ENCODE measurements at places on chromosomes 7 and 10.

DNA sequence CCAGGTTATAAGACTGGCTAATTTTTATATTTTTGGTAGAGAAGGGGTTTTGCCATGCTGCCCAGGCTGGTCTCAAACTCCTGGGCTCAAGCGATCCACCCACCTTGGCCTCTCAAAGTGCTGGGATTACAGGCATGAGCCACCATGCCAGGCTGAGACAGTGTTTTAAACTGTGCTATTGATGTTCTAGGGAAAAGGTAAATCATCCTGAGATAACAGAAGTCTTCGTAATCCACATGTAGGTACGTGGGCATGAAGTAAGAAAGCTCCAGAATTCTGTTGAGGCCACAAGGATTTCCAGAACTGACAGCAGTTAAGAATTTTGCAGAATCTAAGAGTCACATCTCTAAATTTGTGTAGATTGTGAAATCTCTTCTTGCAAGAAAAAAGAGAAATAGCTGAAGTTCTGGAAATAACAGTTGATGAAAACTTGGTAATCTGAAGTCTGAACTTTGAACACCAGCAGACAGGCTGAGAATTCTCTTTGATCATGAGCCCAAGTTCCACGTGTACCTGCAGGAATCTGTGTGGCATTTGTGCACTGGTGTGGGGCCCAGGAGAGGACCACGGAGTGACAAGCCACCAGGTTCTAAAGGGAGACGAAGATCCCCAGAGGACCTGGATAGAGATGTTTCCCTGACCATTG is 24.6 kb downstream of the C7orf33 start:
- DNase-seq: no peak

GRCh38 chr7:51182636-51183166 is 133.9 kb downstream of the COBL start:
- no peak for DNase-seq

DNA sequence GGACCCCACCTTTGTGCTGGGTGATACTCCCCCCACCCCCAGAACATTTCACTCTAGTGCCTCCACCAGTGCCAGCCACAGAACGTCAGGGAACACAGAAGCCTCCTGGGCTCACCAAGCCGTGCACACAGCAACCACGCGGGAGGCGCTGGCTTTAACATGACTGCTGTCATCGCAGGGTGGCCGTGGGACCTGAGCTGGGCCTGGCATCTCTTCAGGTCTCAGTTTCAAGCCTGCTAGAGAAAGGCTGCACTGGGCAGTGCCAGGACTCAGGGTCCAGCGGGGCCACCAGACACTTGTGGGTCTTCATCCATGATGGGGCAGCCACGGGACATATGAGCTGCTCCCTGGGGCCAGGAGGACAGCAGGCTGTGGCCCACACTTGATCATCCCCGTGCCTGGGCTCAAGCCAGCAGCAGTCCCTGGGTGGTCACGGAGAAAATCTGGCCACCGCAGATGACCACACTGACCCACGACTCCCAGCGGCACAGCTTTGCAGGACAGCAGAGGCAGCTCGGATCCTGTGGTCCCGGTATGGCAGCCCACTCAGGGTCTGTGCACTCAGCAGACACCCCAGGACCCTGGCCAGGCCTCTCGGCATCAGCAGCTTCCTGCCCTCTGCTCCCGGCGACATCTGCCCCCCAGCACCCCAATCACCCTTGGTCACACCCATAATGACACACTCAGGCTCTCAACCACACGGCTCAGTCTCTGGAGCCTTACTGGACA is 44.2 kb downstream of the CAMK2B start:
- DNase-seq: no peak

GRCh38 chr10:24625778-24626177 is 97.9 kb downstream of the ARHGAP21 start:
- DNase-seq: no peak

GRCh38 chr10:13560597-13560996 is 26.2 kb upstream of the PRPF18 start:
- DNase-seq: peak; percentile 80

DNA sequence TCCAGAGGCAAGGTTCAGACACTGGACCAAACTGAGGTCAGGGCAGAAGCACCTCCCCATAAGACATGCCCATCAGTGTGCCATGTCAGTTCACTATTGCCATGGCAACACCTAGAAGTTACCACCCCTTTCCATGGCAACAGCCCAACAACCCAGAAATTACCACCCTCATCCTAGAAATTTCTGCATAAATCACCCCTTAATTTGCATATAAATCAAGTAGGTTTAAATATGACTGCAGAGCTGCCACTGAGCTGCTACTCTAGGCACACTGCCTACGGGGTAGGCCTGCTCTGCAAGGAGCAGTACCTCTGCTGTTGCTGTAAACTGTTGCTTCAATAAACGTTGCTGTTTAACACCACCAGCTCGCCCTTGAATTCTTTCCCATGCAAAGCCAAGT is 12.7 kb downstream of the STEAP2 start:
- no peak for DNase-seq

DNA sequence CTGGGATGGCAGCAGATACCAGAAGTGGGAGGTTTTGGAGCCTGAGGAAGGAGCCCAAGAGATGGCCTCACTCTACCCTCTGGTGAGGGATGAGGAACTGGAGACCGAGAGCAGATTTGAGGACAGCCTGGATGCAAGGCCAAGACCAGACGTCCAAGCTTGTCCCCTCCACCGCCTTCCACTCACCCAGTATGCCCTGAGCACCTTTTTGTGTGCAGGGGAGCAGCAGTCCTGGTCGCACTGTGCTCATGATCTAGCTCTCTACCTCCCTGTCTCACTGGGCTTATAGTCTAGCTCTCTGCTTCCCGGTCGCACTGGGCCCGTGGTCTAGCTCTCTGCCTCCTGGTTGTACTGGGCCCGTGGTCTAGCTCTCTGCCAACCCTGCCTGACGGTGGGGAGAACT is 33.6 kb upstream of the CHST15 start:
- DNase-seq: no peak

DNA sequence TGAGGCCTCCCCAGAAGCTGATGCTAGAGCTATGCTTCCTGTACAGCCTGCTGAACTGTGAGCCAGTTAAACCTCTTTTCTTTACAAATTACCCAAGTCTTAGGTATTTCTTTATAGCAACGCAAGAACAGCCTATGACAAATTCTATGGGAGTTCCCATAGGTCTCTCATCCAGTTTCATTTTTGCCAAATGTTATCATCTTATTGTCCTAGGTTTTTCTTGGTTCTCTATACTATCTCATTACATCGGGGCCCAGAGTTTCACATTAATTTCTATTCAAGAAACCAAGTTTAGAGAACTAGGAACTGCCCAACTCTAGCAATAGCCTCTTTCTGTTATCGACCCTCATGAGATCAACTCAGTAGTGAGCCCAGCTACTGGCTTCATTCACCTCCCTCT is 15.9 kb downstream of the ACTA2 start:
- DNase-seq: no peak

DNA sequence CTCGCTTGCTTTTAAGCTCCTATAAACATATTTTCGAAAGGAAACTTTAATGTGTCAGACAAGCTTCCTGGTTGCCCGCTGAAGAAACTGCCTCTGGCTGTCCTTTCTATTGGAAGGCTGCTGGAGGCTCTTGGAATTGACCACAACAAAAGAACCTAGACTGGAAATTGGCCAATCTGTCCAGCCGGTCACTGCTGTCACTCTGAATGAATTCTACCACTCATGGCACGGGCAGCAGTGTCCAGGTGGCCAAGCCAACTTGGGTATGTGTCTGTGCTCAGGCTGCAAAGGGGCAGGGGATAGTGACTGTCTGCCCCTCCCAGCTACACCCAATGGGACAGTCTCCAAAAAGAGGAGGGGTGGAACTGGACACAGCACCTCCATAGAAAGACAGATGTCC is 57.6 kb downstream of the CDH23 start:
- no peak for DNase-seq

DNA sequence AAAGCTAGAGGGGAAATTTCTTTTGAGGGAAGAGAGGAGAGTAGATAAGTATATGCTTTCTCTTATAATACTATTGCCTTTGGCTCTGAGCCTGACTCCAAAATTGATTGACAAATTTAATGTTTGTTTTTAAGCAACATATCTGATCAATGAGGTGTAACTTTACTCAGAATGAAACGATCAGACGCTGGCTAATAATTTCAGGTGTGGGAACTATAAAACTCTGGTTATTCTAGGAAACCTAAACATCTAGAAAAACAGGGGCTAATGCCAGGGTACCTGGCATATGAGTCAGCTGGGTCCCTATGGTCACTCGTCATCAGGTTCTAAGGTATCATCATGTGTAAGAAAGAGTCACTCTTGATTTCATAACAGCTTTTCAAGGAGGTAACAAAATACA is 139.7 kb downstream of the ATE1 start:
- DNase-seq: no peak

DNA sequence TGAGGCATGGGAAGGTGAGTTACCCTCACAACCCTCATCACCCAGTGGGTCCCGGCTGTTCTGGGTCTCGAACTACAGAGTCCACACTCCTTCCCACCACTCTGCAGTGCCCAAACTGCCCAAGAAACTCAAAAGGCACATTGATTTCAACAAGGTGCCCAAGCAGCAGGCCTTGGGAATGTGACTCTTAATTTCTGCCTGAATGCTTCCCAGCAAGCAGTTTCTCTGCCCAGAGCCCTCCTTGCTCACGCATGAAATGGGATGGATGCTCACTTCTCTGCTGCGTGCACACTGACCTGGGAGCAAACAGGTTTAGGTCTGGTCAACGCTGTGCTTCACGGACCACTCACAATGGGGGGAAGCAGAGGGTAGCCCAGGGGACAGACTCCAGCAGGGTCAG is 77.9 kb downstream of the GRB10 start:
- no peak for DNase-seq

- no peak for DNase-seq
These were observed 213.3 kb upstream of the FZD8 start for GRCh38 chr10:35855155-35855947.

- DNase-seq: no peak
These were observed 142.6 kb upstream of the CDC14C start for GRCh38 chr7:48781752-48782151.

DNA sequence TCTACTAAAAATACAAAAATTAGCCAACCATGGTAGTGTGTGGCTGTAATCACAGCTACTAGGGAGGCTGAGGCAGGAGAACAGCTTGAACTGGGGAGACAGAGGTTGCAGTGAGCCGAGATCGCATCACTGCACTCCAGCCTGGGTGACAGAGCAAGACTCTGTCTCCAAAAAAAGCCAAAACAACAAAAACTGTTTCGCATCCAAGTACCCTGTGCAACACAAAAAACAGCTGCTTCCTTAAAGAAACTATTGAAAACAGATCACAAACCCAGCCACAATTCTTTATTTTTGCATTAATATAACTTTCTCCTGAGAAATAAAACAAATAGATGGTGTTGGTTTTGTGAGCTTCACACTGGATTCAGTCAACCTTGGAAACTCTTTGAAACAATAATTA is 112.1 kb upstream of the AFAP1L2 start:
- DNase-seq: no peak

GRCh38 chr10:103507235-103508191 is 14.0 kb downstream of the NEURL1 start:
- no peak for DNase-seq

- DNase-seq: no peak
These were observed 509.0 kb downstream of the GATA3 start for GRCh38 chr10:8563478-8563877.

- DNase-seq: no peak
These were observed 97.2 kb upstream of the LYZL1 start for GRCh38 chr10:29191674-29192073.

GRCh38 chr10:129942936-129943715 is 20.9 kb downstream of the EBF3 start:
- no peak for DNase-seq

DNA sequence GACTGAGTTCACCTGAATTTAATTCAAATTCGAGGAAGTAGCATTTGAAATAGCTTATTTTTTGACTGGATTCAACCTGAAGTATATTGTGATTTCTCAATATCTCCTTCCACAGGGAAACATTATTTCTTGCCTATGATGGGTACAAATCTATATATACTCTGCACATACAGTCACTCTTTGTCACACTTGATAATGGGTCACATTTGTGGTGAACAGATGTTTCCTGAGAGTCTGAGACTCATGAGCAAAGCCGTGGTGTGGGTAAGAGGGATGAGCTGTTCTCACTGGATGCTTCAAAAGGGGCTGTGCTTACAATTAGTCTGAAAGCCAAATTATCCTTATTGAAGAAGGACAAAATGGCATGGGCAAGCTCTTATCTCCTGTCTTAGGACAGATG is 18.0 kb upstream of the TBXAS1 start:
- DNase-seq: peak; percentile 11

DNA sequence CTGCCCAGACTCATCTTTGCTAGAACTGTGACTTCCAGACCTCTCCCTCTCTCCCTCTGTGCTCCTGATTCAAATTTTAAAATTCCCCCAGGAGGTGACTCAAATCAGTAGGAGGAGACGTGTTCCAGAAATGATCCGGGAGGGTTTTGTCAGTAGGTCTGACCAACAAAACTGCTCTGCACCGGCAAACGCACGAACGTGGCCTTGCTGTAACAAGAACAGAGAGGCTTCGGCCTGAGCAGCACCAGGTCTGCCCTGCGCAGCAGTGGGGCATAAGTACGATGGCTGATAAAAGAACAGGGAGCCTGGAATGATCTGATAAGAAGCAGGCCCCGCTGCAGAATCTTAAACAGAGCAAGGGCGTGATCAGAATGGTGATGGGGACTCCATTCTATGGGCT is 152.7 kb upstream of the AUTS2 start:
- DNase-seq: no peak

DNA sequence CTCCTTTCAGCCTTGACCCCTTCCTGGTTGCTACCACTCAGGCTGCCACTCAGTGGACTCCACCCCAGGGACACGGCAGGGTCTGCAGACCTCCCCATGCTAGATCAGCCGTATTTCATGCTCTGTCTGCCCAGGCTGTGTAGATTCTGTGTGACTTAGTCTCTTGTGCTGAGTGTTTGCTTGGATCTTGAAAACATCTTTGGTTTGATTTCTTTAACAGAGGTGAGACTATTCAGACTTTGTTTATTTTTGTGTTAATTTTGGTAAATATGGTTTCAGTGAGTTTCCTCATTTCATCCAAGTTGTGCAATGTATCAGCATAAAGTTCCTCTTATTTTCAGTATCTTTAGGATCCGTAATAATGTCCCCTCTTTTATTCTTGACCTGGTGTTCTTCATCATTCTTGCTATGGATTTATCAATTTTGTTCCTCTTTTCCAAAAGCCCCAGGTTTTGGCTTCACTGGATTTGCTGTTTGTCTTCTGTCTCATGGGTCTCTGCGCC is 21.2 kb upstream of the PWWP2B start:
- no peak for DNase-seq

GRCh38 chr7:6648815-6649104 is 11.6 kb downstream of the ZNF316 start:
- no peak for DNase-seq

GRCh38 chr7:113217314-113217713 is 99.0 kb upstream of the SMIM30 start:
- no peak for DNase-seq

DNA sequence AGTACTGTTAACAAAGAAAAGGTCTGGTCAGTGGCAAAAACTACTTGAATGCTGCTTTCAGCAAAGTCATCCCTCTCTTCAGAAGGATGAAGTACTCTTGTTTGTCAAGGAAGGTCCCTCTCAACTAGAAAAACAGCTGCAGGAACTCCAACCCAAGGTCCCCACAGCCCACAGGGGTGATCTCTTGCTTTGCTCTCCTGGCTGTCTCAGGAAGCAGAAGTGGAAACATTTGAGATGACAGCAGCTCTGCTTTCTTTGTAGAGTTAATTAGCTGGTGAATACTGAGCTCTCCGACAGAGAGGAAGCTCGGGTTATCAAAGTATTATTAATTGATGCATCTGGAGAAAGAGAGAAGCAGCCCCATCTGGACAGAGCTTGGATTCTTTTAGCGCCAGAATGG is 25.4 kb upstream of the LRGUK start:
- no peak for DNase-seq
